ENCODE measurements at places on chromosomes 3 and 15.

- no peak for DNase-seq
Measured at GRCh38 chr3:26292780-26293179, 329.8 kb upstream of the LRRC3B start.

DNA sequence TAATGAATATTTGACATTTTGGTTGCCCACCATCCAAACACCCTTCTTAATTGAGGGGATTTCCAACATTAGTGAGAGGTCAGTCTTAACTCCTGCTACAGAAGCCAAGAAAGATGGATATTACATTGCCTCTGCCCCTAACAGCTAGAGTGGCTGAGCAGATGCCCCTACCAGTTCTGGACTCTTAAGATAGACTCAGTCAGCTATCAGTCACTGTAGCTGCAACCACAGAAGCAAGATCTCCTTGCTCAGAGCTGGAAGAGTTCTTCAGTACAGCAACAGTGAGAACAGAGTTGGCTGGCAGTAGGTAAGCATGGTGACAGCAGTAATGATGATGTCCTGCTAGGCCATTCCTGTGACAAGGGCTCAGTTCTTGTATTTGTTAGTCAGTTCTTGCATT, 29.4 kb upstream of the TNFSF10 start:
- DNase-seq = no peak

DNA sequence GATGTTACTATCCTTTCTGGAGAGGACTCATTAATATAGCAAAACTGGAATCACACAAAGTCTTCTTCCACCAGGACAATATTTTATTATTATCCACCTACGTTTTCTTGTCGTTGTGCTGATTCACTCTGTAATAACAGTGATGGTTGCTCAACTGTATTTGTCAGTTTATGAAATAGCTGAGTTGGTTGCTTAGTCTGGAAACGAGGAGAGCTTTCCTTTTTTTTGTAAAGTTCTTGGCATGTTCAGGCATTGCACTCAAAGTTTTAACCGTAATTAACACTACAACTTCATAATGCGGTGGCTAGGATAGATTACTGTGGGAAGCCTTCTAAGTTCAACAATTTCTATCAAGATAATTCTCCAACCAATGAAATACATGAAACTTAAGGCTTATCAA, 131.2 kb downstream of the RAP2B start:
- DNase-seq = no peak

GRCh38 chr3:37907371-37907770, 45.7 kb downstream of the CTDSPL start:
- DNase-seq = no peak

- DNase-seq = no peak
Measured at GRCh38 chr3:177193688-177194268, 3.5 kb downstream of the TBL1XR1 start.

- no peak for DNase-seq
Measured at GRCh38 chr3:163951397-163951987, 1126.8 kb downstream of the SI start.

DNA sequence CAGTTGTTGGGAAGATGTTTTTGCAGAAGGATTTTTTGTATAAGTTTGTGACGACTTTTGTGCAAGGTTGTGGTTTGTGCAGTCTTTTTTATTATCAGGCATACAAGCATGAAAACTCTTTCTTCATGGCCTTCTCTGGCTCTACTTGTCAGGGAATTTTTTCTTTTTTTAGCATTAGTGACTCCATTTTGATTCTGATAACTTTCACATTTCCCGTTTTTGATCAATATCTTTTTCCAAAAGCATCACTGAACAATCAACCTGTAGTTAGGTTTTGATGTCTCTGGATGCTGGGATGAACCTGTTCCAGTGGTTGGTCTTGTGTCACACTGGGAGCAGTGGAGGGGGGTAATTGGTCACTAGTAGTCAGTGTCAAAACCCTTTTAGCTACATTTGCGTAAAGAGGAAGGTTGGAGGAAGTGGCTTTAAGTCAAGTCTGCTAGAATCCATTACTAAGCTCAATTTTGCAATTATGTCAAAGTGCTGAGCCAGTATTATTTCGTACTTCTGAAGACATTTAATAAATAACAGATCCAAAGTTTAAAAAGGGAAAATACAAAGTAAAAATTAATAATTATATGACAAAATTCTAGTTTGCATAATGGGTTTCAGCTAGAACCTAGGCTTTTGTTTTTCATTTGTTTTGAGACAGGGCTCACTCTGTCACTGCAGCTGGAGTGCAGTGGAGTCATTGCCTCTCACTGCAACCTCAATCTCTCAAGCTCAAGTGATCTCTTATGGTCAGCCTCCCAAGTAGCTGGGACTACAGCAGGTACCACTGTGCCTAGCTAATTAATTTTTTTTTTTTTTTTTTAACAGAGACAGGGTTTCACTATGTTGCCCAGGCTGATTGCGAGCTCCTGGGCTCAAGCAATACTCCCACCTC, 18.8 kb upstream of the CFAP161 start:
- DNase-seq = no peak
